ENCODE measurements at places on chromosomes 11 and 22.

DNA sequence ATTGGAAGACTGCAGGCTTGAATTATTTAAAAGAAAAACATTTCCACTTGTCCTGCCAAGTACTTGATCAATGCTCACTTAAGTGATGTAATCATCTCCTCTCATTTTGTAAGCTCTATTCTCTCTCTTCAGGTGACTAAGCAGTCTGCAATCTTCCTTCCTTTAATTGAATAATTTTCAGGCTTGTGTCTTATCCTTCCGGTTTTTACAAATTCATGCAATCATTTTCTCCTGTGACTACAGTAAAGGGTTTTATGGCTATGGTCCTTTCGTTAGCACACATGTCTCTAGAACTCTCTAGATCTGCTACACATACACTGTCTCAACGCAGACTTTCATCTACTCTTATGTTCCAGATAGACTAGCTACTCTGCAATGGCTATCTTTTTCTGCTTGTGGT, 12.6 kb upstream of the UPB1 start:
- DNase-seq: no peak

DNA sequence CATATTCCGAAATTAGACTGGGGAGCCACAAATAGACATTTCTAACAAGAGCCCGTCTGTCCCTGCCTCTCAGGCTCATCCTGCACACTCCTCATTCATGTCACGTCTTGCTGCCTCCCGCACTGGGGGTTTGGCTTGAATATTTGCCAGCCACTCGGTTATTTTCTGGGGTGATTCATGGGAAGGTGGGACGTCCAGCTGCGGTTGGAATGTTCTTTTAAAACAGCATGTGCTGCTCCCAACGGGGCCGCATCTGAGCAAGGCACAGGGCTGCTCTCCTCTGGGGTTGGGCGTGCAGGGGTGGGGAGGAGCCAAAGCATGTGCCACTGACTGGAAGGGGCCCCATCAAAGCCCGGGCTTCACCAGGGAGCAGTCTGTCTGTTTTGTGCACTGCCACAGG, 25.9 kb upstream of the SLC5A4 start:
- no peak for DNase-seq

- DNase-seq: no peak
Measured at GRCh38 chr11:83257761-83258168, 28.4 kb downstream of the CCDC90B start.

DNA sequence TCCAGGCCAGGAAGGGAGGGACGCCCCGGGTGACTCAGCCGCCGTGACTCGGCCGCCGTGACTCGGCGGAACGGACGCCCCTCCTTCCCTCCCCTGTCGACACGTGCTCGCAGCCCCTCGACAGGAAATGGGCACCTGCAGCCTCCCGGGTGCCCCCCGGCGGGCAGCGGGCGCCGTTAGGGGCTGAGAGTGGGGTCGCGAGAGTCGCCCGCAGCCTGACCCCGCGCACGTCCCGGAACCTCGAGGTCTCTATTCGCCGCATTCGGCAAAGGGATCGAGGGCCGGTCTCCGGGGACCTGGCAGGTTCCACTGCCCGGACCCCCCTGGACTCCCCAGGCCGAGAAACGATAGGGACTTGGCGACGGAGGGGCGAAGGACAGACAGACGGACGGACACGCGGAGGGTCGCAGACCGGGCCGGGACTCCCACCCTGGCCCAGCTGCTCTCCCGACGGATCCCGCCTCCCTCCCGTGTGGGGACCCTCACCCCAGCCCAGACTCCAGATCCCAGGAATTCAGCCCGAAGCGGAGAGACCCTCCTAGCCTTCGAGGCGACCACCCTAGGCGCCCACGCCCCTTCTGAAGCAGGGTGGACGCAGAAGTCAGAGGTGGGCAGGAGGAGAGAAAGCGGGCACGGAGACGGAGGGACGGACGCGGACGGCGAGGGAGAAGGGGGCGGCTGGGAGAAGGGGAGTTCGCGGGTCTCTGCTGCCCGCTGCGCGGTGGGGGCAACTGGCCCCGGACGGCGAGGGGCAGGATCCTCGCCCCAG, 648 bp downstream of the FOSL1 start:
- no peak for DNase-seq

- no peak for DNase-seq
Measured at GRCh38 chr22:48923165-48923865, 904.4 kb downstream of the BRD1 start.

GRCh38 chr11:46952553-46952952, 16.0 kb downstream of the CSTPP1 start:
- no peak for DNase-seq

- DNase-seq: no peak
Measured at GRCh38 chr11:69242266-69242920, 51.6 kb upstream of the MYEOV start.

DNA sequence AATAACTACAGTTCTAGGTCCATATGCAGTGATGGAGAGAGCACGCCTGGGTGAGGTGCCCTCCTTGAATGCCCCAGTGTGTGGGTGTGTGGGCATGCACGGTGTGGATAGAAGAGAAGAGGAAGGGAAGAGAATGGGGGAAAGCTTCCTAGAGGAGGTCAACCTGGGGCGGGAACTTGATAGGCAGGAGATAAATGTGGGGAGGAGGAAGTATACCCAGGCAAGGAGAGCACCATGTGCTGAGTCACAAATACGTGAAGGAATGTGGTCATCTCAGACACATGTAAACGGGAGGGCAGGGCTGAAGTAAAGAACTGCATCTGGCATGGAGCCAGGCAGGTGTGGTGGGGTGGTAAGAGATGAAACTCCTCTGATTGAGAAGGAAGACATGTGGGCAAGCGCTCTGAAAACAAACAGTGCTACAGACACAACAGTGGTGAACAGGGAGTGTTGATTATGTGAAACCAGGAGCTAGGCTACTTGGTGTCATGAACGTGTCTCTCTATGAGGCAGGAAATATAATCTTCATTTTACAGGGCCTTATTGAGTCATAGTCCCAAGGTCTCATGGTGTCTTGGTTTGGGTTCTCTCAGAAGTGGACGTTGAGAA, 61.5 kb upstream of the EED start:
- DNase-seq: no peak

- DNase-seq: no peak
Measured at GRCh38 chr22:30390974-30391691, 3.9 kb upstream of the RNF215 start.

- DNase-seq: no peak
Measured at GRCh38 chr11:116170526-116171120, 602.2 kb downstream of the BUD13 start.

DNA sequence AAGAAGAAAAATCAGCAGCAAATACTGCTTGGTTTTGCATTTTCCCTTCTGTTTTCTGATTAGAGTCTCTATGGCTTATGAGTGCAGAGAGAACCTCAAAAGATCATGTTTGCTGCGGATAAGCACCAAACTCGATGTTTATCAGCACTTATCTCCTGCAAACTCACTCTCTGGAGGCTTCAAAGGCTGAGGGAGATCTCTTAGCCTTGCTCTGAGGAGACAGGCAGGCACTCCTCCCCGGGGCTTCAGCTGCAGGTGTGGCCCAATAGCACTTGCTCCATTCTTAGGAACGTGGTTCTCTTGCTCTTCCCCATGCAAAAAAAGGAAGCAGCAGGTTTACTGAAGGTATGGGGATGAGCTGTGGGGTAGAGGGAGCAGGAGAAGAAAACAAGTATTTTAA, 45.1 kb downstream of the FLI1 start:
- DNase-seq: no peak

GRCh38 chr22:24986816-24987215, 34.3 kb downstream of the KIAA1671 start:
- DNase-seq: no peak

- no peak for DNase-seq
Measured at GRCh38 chr11:8266246-8267241, 2.9 kb upstream of the LMO1 start.

- DNase-seq: no peak
Measured at GRCh38 chr11:48025984-48026340, 45.6 kb downstream of the PTPRJ start.

DNA sequence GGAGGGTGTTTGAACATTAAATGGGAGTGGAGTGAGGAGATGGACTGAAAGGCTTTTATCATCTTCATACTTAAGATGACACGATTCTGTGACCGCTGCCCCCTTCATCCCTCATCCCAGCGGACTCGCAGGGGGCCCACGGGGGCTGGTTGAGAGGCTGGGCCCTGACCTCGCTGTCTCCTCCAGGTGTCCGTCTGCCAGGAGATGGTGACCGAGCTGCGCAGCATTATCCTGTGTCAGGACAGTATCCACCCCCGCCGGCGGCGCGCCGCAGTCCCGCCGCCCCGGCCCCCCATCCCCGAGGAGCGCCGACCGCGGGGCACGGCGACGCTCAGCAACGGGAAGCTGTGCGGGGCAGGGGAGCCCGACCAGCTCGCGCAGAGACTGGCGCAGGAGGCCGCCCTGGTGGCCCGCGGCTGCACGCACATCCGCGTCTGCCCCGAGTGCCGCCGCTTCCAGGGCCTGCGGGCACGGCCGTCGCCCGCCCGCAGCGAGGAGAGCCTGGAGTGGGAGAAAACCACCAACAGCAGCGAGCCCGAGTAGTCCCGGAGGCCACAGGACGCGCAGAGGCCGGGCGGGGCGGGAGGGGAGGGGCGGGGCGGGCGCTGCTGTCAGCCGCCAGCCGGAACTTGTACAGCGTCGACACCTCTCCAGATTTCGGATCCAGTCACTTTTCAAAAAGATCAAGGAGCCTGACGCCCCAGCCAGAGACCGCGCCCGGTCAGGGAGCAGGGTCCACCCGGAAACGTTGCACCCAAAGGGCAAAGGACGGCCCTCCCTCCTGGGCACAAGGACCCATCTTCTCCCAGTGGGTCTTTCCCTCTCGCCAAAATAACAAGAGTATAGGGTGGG, 38.0 kb upstream of the TBCEL start:
- DNase-seq: no peak

GRCh38 chr11:63536669-63537292, at the start of gene PLAAT4:
PLAAT4 (plus strand) TSS chr11:63536808; CDS start chr11:63536869, 61 bp downstream.
- no peak for DNase-seq

DNA sequence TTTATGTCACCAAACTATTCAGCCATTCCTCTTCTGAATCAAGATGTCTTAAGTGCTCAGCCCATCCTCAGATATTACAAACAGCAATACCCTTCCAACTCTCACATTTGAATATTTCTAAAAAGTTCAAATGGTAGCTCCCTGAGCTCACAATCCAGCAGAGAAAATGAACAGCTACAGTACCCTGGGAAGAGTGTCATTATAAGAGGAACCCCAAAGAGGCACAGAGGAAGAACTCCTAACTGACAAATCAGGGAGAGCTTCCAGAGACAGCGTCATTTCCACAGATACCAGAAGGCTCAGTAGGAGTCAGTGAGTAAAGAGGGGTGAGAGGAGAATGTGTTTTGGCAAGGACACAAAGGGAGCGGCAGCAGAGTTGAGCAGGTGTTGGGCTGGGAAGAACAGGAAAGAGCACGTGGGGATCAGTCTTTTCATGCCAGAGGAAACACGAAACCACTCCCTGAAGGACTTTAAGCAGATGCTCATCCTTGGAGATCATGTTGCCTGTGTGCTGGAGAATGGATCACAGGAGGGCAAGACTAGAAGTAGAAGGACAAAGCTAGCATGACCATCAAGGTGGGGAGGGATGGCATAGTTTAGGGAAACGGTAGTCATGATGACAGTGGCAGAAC, 4.3 kb downstream of the CLTCL1 start:
- no peak for DNase-seq

GRCh38 chr11:12989428-12990161, 19.5 kb upstream of the RASSF10 start:
- no peak for DNase-seq

DNA sequence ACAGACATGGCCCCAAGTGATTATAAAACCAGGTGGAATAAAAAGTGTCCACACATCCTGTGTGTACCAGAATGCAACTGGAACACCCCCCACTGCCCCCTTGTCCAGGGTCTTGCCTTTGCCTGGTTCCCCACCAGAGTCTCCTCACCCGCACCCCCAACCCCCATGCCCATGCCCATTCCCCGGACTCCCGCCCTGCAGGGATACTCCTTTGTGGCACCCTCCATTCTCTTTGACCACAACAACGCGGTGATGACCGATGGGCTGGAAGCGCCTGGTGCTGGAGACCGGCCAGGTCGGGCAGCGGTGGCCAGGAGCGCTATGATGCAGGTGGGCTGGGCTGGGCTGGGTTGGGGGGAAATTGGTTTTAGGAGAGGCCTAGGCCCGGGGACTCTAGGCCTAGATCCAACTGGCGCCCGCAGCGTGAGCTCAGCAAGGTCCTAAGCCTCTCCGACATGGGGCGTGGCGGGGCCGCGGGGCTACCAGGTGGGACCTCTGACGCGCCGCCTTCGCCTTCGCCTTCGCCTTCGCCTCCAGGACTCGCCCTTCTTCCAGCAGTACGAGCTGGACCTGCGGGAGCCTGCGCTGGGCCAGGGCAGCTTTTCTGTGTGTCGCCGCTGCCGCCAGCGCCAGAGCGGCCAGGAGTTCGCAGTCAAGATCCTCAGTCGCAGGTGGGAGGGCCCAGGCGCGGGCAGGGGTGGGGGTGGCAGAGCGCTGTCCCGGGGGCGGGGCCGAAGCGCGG, 9.1 kb downstream of the RPS6KA4 start:
- no peak for DNase-seq

DNA sequence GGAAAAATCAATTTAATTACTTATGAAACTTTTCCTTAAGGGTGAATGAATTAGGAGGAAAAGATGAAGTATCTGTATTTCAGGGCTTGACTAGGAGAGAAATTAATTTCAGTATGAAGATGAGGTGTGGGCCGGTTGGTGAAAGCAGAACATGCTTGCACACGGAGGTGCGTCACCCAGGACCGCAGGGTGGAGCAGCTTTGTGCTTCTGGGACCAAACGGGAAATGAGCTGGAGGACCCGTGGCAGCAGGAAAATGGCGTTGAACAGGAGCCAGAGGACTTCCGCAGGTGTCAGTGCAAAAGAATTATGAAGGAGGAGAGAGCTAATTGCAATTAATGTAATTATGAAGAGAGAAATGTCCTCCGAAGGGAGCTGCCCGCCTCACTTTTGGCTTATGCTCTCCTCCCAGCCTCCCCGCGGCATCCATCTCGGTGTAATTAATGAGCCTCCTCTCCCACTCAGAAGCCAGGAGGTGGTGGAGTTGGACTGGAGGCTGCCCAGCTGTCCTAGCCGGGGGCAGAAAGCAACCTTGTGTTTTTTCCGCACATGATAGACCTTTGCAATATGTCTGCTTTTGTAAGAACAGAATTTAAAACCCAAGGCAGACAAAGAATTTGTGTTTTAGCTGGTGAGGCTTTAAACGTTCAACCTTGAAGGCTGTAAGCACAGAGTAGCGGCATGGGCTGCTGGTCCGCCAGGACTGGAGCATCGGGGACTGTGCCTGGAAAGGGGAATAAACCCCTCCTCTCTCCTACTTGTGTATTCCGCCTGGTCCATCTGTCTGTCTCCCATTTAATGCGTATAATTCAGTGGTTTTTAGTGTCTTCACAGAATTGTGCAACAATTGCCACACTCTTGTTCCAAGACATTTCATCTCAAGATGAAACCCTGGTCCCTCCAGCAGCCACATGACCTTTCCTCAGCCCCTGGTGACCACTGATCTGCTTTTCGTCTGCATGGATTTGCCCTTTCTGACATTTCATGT, 180.6 kb downstream of the TBC1D22A start:
- DNase-seq: no peak

- no peak for DNase-seq
Measured at GRCh38 chr11:124920870-124921609, 2.0 kb downstream of the HEPN1 start.

- no peak for DNase-seq
Measured at GRCh38 chr11:68767672-68768071, 16.4 kb upstream of the TESMIN start.

GRCh38 chr22:19615867-19616581, 91.8 kb upstream of the CLDN5 start:
- no peak for DNase-seq

GRCh38 chr11:128733440-128734102, 39.7 kb downstream of the FLI1 start:
- no peak for DNase-seq

Measured in GOT3 (cell line).